IPS DF 19.7 (cell line): ENCODE measurements at places on chromosomes 1 and 21.

GRCh38 chr1:86858524-86859261 is 55.2 kb downstream of the SELENOF start:
- no peak for DNase-seq

GRCh38 chr1:103333141-103333540 is 192.4 kb upstream of the RNPC3 start:
- DNase-seq: no peak

DNA sequence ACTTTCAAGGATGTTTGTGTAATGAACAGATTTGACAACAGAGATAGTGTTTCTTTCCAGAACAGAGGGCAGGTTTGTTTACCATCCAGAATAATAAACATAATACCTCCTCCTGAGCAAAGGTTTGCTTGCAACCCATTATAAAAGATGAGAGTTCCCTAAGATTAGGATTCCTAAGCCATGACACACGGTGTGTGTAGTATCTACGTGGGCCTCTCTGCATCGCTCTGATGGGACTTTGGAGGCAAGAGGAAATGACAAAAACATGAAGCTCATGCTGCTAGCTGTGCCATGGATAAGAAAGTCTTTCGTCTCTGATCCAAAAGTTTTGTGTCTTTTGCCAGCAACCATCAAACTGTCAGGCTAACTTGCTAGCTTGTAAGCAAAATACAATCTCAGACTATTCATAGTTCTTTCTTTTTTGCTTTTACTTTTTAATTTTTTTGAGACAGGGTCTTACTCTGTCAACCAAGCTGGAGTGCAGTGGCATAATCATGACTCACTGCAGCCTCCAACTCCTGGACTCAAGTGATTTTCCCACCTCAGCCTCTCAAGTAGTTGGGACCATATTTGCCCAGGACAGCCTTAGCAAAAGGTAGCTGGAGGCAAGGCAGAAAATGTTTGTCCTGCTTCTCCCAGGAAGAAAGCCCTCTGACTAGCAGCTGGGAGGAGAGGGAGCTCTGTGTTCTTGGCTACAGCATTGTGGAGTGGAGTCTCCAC is 81.1 kb downstream of the LHX4 start:
- DNase-seq: no peak

DNA sequence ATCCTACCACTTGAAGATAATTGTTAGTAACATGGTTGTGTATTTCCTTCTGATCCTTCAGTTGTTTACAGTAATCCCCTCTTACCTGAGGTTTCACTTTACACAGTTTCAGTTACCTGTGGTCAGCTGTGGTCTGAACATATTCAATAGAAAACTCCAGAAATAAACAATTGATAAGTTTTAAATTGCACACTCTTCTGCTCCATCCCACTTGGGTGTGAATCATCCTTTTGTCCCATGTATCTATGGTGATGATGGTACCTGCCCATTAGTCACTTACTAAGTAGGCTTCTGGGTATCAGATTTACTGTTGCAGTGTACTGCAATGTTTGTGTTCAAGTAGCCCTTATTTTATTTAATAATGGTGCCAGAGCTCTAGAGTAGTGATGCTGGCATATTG is 62.5 kb downstream of the OSBPL9 start:
- DNase-seq: no peak

- DNase-seq: no peak
These were observed 25.9 kb downstream of the OPTC start for GRCh38 chr1:203519896-203520295.

DNA sequence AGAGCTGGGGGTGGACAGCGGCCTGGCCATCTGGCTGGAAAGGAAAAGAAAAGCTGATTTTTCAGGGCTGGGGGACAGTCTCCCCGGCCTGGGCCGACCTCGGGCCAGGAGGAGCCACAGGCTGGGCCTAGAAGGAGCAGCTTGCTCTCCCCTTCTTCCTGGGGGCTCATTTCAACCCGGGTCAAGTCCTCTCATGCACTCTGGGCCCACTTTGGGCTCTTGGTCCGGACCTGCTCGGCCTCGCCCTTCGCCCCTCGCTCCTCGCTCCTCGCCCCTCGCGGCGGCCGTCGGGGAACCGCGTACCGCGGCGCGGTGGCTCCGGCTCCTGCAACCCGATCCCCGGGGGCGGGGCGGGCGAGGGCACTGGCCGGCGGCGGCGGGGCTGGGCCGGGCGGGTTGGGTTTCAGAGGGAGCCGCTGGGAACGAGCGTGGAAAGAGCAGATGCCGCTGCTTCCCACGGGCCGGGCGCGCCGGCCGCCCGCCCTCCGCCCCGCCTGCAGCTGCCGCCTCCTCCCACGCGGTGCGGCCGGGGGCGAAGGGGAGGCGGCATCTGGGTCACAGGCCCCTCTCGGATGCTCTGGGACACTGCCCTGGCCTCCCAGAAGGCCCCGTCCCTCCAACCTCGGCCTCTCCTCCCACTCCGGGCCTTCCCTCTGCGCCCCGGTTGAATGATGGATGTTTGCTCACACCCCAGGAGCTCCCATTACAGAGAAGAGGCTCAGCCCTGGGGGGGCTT is 6.6 kb downstream of the HEYL start:
- no peak for DNase-seq

DNA sequence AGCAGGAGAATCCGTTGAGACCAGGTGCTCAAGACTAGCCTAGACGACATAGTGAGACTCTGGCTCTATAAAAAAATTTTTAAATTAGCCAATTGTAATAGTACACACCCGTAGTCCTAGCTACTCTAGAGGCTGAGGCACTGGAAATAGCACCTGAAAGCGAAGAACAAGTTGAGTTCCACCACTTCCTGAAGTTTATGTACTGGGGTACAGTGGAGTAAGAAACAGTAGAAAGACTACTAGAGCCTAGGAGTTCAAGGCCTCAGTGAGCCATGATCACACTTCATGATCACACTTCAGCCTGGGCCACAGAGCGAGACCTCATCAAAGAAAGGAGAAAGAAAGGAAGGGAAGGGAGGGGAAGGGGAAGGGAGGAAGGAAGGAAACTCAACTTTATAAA is 19.8 kb downstream of the RSBN1 start:
- no peak for DNase-seq

DNA sequence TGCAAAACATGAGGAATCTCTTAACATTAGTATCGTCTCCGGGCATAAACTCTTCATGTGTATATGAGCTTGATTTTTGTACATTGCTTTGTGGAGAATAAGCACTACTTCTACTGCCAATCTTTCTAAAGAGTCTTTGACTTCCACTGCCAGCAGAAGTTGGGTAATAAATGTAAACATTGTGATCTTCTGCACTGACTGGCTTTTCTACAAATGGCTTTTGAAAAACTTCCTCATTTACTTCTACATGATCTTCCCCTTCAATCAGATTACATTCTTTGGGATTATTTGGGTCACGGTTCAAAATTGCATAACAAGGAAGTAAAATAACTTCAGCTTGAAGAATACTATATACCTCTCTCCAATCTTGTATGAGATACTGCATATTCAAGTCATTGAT is 30.4 kb upstream of the SLC44A5 start:
- DNase-seq: no peak

GRCh38 chr1:33957854-33958253 is 94.0 kb downstream of the HMGB4 start:
- no peak for DNase-seq

DNA sequence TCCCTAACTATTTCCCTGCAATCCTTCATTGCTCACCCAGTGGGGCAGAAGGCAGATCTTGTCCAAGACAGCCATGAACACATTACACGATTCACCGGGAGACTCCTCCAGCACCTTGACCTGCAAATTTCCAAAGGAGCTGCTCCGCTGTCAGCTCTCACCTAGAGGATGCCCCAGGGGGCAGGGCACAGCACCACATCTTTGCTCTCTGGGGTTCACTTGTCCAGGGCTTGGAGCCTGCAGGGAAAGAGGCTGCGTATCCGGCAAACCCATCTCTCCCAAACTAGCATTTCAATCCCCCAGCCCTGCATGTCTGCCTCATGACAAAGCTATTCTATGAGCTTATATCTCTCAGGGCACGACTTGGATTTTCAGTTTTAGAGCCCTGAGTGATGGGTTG is 35.1 kb upstream of the OLIG2 start:
- DNase-seq: no peak

- DNase-seq: no peak
These were observed 136.8 kb upstream of the IRF2BP2 start for GRCh38 chr1:234746798-234747196.

GRCh38 chr1:219773775-219774174 is 154.6 kb downstream of the SLC30A10 start:
- no peak for DNase-seq

GRCh38 chr1:227729881-227730629 is 5.0 kb downstream of the JMJD4 start:
- DNase-seq: peak; percentile 54

- peak; percentile 93 for DNase-seq
These were observed 15.3 kb downstream of the SEMA6C start for GRCh38 chr1:151130987-151131586.

- DNase-seq: no peak
These were observed 46.1 kb downstream of the FAF1 start for GRCh38 chr1:50913954-50914353.

- no peak for DNase-seq
These were observed 140.6 kb downstream of the VPS13D start for GRCh38 chr1:12370333-12370975.

DNA sequence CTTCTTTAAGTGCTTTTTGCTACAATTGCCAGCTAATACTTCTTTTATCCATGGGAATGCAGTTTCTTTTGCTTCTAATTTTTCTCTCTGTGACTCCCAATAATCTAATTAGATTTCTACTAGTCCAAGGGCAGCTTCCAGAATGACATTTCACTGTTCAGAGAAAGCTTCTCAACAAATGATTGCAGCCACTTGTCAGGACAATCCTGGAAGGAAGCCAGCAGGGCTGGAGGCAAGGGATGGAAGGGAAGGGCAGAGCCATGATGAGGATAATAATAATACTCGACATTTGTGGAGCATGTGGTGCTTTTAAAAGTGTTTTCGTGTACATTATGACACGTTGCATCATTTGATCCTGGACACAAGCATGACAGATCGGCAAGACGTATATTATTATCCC is 19.4 kb downstream of the F11R start:
- no peak for DNase-seq

DNA sequence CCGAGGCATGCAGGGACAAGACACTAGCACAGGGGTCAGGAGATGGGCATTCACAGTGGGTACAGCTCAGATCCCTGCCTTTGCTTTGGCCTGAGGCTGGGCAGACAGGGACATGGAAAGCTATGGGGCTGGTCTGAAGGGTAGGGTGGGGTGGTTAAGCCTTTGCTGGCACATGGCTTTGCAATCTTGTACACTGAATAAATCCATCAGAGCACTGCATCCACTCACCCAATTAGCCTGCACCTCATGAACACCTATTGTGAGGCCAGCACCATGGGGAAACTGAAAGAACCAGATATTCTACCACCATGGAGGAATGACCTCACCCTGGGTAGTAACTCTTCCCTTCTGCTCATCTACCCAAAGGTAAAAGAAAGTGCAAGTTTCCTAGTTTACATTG is 199.6 kb upstream of the LMO4 start:
- no peak for DNase-seq

DNA sequence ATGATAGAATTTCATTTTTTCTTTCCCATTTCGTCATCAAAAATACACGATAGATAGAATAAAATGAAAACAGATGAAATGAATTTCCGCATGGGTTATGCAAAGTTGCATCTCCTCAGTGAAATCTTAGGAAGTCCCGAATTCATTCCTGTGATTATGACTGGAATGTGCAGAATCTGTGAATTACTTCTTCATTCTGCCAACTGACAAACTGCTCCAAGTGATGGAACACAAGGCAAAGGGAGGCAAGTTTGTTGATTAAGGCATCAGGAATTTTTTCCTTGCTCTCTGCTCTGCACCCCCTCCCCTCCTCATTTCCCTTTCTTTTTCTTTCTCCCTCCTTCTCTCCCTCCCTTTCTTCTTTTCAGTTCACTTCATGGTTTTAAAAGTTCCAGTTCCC is 37.0 kb upstream of the ADGRL4 start:
- DNase-seq: no peak

DNA sequence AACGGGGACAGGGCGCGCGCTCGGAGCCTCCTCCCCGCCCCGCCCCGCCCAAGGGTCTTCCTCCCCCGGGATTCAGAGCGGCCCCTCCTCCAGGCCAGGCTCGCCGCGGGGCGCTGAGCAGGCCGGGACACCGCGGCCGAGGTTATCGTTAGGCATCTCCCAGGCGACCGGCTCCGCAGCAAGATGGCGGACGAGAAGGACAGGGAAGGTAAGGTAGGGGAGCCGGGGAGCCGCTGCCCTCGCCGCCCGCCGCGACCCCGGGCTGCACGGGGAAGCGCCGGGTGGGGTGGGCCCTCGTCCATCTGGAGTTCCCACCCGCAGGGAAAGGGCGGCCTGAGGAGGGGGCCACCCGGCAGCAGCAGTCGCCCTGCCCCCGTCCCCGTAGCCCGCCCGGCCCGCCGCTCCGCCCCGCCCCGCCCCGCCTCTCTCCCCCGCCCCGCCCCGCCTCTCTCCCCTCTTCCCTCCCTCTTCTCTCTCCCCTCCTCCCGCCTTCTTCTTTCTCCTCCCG is 105.9 kb upstream of the HNRNPU start:
- no peak for DNase-seq

- no peak for DNase-seq
These were observed 114.6 kb upstream of the KIAA0040 start for GRCh38 chr1:175307160-175307559.

- no peak for DNase-seq
These were observed 98.5 kb upstream of the GJB5 start for GRCh38 chr1:34656299-34656698.

DNA sequence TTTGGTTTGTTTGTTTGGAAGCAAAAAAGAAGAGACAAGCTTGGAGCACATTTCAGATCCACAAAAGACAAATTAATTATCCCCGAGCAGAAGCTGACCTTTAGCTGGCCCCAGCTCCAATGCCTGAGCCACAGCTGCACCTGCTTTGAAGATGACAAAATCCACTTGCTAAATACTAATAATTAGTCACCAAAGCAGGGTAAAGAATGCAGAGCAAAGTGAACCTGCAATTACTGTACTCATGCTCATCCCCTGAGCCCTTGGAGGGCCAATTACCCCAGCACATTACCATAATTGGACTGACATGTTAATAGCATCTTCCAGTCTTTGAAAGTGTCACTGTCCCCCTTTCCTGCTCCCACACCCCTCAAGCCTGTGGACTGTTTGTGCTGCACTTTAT is 38.2 kb upstream of the KCND3 start:
- no peak for DNase-seq

DNA sequence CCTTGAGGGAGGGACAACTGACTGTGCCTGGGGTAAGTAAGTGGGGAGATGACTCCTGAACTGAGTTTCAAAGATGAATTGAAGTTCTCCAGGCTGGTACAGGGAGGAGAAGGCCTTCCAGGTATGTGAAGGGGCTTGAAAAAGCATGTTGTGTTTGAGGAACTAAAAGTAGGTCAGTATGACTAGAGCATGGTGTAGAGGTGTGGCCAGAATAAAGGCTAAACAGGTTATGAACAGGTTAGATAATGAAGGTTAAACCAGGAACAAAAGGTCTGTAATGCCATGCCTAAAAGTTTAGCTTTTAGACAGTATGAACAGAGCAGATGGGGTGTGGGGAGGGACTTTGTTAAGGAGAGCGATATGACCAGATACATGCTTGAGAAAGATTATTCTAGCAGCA is 7.3 kb upstream of the CLSPN start:
- no peak for DNase-seq

GRCh38 chr1:77976433-77977076 is 2.3 kb downstream of the FUBP1 start:
- no peak for DNase-seq

- DNase-seq: no peak
These were observed 312.6 kb downstream of the DUSP10 start for GRCh38 chr1:221429264-221429663.

- DNase-seq: no peak
These were observed 2.0 kb downstream of the GLUL start for GRCh38 chr1:182389619-182390047.

GRCh38 chr1:78226784-78227183 is 181.0 kb downstream of the GIPC2 start:
- DNase-seq: no peak
